ENCODE measurements at places on chromosomes 16 and 17. TPM values are rescaled to one million over a fixed set of nuclear protein-coding genes. Genes with fewer than 3 reads are reported as not detected.

DNA sequence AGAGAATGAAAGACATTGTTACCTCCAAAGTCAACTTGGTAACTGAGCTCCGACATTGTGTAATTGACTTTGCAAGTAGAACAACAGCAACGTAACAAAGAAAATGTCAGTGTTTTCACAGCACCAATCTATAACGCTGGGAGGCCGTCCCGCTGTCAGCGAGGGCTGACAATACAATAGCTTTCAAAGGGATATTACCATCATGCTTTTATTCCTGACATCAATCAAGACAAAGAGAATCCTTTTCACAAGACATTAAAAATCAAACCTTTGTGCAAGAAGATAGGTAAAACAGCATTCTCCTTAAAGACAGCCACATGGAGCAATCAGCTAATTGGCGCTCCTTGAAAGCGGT lies 6.2 kb downstream of the ZNF423 start:
- no peak for DNase-seq

DNA sequence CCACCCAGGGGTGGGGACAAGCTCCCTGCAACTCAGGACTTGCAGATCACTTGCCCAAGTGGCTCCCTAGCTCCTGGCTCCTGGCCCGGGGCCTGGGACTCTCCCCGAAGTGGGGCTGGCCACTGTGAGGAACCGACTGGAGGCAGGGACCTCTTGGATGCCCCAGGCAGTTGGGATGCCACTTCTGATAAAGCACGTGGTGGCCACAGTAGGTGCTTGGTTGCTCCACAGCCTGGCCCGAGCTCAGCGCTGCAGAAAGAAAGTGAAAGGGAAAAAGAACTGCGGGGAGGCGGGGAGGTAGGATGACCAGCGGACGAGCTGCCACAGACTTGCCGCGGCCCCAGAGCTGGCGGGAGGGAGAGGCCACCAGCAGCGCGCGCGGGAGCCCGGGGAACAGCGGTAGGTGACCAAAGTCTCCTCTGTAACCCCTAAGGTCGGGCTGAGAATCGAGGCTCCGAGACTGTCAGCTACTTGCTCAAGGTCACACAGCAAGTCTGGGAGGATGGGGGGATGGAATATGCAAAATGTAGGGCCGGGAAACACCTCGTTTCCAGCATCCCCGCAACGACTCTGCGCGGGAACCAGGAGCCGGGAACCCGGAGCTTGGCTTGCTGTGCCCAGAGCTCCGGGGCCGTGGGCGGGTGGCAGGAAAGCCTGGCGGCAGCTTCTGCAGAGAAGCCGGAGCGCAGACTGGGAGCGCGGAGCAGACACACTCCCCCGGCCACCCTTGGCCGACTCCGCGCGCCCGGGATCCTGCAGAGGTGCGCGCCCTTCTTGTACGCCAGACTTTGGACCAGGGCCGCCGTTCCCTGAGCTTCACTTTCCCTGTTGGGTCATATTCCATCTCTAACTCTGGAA lies 1.9 kb downstream of the CIITA start:
- no peak for DNase-seq

DNA sequence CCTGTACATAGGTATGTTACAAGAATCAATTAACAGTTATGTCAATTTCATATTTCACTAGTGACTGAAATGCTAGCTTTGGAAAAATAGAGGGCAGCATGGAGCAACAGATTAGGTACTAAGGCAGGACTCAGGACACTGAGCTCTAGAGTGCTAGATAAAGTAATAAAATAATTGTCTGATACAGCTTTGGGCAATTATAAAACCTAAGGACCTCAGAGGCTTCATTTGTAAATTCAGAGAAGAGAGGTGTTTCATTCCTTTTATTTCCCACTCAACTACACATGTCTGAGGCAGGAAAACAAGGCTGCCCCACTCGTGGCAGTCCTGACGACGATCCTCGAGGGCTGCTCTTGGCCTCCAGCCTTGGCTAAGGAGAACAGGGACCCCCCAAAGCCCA lies 81.5 kb downstream of the CA4 start:
- DNase-seq = no peak

- no peak for DNase-seq
These were observed 2.9 kb upstream of the CLDN9 start for GRCh38 chr16:3009568-3010390.

DNA sequence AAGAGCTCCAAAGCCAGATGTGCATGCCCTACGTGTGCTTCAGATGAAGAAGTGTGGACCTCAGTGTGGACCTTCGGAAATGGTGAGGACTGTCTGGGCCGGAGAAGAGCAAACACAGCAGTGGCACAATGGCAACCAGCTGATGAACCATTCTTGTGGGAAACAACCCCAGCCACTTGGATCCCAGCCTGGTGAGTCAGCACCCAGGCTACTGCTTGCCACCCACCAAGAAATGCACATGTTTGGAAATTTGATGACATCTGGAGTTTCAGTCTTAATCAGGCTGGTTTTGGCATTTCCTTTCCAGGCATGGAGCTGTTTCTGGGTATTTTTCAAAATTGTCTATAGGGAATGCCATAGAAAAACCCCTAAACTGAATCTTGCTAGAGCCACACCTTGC lies 42.7 kb downstream of the DYNLRB2 start:
- peak; percentile 55 for DNase-seq

GRCh38 chr16:88454523-88454947 lies 1.5 kb downstream of the ZFPM1 start:
- peak; percentile 65 for DNase-seq

GRCh38 chr17:77693776-77694175 lies 264.7 kb upstream of the TNRC6C start:
- DNase-seq = no peak

CA5A gene
- not detected for total RNA-seq

KRTAP17-1 gene
- total RNA-seq = not detected

CCL7 gene
- not detected for total RNA-seq

- no peak for DNase-seq
These were observed 147.4 kb upstream of the TBX2 start for GRCh38 chr17:61251939-61252865.

DNA sequence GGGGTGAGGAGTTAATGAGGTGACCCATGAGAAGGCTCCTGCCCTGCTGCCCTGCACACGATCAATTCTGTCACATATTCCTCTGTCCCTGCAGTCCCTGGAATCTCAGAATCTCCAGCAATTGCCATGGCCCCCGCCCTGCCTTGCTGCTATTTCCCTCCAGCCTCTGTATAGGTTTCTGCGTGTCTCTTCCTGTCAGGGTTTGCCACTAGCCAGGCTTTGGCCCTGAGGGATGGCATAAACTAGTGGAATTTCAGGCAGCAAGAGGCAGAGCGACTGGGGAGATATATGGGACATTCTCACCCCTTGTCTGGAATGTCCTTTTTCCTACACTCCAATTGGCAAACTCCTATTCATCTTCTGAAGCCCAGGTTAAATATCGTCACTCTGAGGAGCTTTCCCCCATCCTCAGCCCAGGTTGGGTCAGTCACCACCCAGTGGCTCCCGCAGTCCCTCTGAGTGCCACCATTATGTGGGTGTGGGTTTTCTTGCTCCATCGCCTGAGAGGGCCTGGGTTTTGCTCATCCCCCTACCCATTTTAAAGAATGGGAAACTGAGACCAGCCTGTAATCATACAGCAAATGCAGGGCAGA lies 15.5 kb upstream of the NATD1 start:
- DNase-seq = no peak

DNA sequence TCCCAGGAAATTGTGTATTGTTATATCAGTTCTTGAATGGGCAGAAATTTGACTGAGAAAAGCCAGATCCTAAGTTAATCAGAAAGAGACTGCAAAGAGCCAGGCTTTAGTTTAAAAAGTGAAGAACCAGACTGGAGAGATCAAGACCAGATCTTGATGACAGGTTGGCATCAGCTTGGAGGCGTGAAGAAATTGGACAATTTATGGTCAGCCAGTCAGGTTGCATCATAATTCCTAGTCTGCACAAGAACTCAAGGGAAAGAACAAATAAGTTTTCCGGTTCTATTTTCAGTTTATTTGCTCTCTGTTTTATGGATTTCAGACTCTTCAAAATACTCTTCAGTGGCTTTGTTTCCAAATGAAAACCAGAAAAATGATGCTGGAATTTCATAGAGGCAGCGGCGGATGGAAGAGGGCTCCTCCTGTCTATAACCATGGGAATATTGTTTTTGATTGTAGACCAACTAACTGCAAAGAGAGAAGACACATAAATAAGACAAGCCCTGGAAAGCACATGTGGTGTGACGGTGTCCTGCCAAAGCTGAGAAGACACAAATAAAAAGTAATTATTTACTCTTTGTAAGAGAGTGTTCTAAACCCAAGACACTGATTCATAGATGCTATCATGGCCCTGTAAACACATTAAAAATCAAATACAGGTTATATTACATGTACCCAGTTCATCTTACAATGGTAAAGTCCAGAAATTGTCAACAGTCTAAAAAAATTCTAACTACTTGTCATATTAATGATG lies 91.7 kb downstream of the PCTP start:
- DNase-seq = no peak

DNA sequence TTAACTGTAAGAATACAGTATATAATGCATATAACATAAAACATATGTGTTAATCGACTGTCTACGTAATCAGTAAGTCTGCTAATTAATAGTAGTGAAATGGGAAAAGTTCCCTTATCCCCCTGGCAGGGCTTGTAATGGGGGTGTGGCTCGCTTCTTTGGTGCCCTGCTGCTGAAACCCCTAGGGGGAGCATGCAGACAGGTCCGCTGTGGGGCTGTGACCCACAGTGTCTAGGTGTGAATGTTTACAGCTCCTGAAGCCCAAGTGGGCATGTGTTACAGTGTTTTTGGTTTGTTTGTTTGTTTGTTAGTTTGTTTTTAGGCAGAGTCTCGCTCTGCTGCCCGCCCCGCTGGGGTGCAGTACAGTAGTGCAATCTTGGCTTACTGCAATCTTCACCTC lies 495.7 kb downstream of the SHISA9 start:
- DNase-seq = no peak

- DNase-seq = no peak
These were observed 1224.6 kb downstream of the CDH8 start for GRCh38 chr16:60811657-60812056.

- no peak for DNase-seq
These were observed 18.4 kb upstream of the FBF1 start for GRCh38 chr17:75959051-75959838.

OR4D1 gene
- 0.30 TPM for total RNA-seq

KRTAP2-2 gene
- total RNA-seq = not detected

DNA sequence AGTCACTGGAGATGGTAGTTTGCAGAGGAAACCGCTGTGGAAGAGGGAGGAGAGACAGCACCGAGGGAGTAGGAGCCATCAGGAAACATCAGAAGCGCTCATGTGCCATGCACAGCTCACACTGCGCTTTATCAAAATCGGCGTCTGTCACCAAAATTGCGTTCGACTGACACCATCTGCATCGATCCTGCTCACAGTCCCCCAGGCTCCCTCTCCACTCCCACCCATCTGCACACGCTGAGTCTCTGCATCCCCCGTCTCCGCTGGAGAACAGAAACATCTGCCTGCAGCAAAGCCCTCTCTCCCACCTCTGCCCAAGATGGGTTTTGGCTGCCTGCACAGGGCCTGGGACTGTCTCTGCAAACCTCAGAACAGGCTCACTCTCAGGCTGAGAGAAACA lies 187.5 kb upstream of the RPL38 start:
- DNase-seq = no peak

GCGR gene
- total RNA-seq = not detected

DNA sequence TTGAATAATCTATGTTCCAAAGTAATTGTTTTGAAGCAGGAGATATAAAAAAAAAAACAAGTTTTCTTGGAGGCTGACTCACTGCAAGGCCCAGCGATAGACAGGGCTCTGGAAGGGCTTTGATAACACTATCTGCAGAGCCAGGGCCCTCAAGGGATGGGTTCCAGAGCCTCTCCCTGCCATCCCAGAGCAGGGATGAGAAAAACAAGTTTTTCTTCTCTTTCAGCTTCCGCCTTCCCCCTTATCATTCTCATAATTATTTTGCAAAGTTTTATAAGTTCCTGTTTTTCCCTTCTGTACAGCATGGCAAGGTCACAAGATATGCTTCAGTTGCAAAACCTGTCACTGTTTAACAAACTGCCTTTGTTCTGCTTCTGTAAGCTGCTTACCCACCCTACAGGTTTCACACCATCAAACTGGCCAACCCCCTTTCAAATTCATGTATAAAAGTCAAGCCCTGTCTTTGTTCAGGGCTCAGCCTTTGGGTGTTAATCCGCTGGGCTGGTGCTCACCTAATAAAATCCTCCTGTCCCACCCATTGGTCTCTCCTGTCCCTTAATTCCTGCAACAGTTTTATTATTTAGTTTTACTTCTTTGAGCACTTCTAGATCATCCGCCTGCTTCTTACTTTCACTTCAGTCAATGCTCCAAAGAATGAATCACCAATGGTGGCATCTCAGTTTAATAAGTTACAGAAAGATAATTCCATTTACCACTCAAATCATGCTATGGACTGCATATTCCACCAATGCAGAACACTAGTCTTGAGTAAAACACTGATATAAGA lies 5.6 kb upstream of the THUMPD1 start:
- no peak for DNase-seq

MFAP4 gene
- total RNA-seq = not detected

- no peak for DNase-seq
These were observed 4.3 kb upstream of the ZNF750 start for GRCh38 chr17:82843904-82844680.

CCL5 gene
- total RNA-seq = 13.1 TPM

- no peak for DNase-seq
These were observed 2.0 kb downstream of the CBX4 start for GRCh38 chr17:79836972-79837887.

DNA sequence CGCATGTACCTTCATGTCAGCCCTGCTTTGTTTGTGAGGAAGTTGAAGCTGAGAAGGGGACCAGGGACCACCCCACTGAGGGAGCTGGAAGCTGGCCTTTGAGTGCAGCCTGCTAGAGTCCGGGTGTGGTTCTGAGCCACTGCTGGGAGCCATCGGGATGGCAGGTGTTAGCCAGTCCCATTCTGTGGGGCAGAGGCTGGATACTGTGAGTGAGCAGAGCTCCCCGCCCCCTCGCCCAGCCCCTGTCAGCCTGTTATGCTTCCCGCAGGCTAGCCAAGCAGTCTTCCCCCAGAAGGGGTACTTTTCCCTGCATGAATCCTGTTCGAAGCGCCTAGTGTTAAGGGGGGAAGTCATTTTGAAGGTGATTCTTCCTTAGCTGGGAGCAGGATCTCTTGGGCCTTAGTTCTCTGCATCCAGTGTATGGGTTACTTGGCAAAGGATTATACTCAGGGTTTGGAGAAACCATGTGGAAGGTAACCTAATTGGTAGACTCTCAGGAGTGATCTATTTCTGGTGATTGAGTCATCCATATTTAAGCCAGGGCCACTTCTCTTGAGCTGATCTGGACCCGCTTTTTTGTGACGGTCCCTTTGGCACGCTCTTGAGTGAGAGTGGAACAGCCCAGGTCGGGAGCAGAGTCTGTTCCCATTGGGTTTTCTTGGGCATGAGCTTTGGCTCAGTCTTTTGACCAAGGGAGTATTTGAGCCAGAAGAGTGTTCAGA lies 23.8 kb downstream of the AKAP1 start:
- DNase-seq = no peak
